ENCODE measurements at places on chromosomes 1 and 21.

DNA sequence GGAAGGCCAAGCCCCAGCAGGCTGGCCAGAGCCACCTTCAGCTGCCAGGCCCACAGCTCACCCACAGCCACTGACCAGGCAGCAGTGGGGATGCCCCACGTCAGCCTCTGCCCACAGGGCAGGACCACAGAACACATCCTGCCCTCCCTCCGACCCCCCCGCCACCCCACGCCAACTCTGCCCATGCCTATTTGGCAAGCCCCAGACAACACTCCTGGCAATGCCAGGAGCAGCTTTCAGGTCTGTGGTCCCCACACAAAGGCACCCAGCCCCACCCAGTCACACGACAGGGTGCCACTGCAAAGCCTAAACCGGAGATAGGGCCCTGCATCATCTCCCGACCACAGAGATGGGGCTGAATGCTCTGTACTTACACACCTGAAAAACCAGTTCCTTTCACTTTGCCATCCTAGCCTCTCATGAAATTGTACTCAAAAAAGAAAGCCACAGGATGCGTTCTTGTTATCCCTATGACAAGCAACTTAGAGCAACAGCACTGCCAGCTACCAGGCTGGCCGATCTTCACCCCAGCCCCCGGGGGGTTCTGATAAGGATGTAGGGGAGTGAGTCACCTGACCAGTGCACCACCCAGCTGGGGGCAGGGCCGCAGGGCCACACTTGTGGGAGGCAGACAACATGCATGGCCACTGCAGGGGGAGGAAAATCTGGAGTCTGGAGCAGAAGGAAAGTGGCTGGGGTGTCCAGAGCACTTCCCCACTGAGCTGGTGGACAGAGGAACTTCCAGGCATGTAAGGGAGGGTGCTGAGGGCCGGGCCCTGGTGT is 36.2 kb downstream of the UBE2G2 start:
- no peak for DNase-seq

DNA sequence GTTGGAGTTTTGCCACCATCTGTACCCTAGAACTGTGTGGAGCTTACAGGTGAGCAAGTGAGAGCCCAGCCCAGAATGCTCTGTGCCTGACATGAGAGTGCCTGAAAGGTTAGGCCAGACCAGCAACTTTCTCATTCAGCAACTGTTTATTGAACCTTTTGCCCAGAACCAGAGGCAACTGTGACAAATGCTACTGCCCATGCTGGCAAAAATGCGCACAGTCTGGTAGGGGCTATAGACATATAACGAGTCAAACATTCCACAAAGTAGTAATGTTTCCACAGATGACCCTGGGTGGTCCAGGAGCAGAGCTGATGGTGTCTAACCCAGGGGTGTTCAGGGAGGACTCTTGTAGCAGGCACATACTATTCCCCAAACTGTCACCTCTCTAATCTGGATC is 56.0 kb upstream of the GCLM start:
- no peak for DNase-seq

GRCh38 chr1:160373696-160374095 is 6.8 kb downstream of the NHLH1 start:
- no peak for DNase-seq

GRCh38 chr1:81681601-81682266 is 119.0 kb upstream of the ADGRL2 start:
- no peak for DNase-seq

GRCh38 chr1:4060850-4061249 is 160.8 kb upstream of the C1orf174 start:
- no peak for DNase-seq

DNA sequence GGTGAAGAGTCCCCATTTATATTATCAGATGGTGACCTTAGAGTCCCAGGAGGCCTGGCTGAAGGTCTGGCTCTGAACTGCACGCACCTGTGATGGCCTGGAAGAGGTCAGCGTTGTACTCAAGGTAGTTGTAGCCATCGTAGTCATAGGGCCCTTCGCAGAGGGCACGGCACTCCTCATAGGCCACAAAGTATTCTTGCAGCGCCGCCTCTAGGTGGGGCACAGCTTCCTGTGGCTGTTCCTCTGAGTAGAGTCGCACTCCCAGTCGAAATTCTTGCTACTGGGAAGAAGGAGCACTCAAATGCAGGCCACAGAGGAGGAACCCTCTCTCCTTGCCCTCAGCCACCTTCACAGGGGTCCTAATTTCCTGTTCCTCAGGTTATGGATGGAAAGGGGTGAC is 7.7 kb downstream of the P3H1 start:
- DNase-seq, result no peak

DNA sequence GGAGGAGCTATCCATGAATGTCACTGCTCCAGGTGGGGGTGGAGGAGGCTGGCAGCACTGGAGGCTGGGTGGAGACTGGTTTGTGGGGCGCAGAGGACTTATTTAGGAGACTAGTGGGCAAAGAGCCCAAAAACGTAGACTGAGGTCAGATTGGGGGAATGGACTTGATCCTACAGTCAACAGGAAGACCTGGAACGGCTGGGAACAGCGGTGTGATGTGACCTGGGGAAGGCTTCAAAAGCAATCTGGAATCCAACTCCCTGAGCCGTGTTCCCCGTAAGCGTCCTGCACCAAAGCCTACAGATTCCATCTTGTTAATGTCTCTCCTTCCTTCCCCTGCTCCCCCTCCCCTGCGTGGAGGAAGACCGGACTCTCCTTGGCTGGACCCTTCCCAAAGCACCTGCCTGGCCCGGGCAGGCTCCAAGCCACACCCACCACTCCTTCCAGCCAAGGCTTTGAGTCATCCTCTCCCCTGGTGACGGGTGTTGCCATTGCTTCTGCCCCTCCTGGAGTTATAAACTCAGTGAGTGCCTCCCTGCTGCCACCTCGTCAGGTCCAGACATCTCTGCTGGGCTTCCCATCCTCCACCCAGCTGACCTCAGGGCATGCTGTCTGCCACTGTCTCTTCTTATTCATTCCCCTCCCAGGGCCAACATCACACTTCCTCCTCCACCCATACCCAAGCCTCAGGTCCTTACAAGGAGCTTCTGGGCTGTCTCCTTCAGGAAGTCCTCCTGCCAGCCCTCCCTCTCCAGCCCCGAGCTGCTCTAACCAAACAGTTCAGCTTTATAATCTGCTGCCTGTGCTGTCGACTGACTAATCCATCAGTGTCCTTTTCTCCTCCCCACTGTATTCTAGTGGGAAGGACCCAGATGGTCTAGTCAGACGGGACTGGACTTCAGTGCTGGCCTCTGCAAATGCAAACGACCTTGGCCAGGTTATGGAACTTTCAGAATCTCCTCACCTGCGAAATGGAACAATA is 1.6 kb upstream of the CLSTN1 start:
- peak; percentile 43 for DNase-seq

DNA sequence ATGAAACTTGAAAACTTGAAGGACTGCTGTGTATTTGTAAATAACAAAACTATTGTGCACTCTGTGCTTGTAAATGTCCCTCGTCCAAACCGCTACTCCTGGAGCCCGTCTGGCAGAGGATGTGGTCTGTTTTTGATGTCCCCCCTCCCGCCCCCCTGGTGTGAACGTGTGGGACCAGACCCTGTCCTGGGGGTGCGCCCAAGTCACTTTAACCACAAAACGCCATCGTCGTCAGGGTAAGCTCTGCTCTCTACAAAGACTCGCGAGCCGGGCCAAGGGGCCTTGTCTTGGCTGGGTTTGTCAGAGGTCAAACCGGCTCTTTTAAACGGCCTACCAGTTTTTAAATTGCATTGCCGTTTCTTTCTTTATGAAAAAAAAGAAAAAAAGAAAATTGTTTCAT is 87.4 kb upstream of the TMEM51 start:
- no peak for DNase-seq

DNA sequence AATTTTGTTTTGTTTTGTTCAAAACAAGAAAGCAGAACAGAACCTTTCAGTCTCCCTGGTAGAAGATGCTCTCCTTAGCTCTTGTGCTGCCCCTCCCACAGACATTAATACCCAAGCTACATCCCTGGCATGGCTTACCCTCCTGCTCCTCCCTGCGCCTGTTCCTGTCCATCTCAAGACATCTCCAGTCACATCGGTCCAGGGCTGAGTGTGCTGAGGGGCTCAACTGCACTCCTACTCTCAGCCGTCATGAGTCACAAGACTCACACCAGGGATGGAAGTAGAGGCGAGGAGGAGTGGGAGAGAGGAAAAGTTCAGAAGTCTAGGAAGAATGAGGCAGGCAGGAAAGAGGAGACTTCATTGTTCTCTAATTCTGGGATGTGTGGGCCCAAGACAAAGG is 9.2 kb upstream of the TACSTD2 start:
- DNase-seq, result no peak
